ENCODE measurements at places on chromosomes 16 and 17.
A peak's percentile ranks its signal among the peaks of the same experiment; 100 is the strongest.

GRCh38 chr16:48426244-48427141, 41.3 kb upstream of the SIAH1 start:
- peak; percentile 24 for DNase-seq

- DNase-seq = no peak
Observed at GRCh38 chr17:29076722-29077121, 33.8 kb downstream of the PIPOX start.

GRCh38 chr17:78986649-78987328, 7.1 kb upstream of the LGALS3BP start:
- DNase-seq = peak; percentile 55

GRCh38 chr17:54979657-54980056, 11.1 kb downstream of the STXBP4 start:
- no peak for DNase-seq

GRCh38 chr17:38656959-38657823, 17.6 kb downstream of the EPOP start:
- no peak for DNase-seq

GRCh38 chr16:30556125-30556473, 2.1 kb downstream of the ZNF764 start:
- DNase-seq = no peak

DNA sequence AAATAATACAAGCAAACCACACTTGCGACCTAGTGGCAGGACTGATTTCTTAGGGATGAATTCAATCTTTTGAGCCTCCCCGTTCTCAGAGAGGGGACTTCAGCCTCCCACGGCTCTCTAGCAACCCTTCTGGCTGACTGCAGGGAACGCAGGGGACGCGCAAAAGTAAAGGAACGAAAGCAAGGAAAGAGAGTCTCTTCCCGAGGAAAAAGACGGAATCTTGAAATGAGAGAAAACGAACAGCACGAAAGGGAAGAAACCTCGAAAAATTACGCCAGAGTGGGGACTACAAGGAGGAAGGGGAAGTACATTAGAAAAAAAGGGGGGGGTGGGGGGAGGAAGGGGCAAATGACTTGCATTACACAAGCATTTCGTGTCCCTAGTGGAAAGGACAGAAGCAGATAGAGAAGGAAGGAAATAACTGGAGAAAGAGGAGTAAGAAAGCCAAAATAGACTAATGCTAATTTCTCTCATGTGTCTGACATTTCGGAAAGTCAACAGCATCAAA, 1.2 kb downstream of the GRB2 start:
- peak; percentile 83 for DNase-seq
